ENCODE measurements at places on chromosomes 2 and 18.

GRCh38 chr2:119487434-119488244 is 36.6 kb downstream of the SCTR start:
- DNase-seq: no peak

DNA sequence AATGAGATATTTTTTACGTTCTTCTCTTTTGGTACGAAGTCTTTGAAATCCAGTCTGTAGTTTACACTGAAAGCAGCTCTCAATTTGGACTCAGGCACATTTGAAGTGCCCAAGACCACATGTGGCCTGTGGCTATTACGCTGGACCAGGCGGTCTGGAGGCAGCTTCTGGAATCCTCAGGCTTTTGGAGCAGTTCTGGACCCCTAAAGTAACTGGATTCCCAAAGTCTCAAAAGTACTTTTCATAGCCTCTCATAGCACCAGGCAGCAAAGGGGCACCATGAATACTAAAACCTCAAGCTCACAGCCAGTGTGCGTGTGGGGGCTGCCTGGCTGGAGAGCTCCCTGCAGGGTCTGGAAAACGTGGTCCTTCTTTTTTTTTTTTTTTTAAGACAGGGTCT is 119.0 kb downstream of the SMAD7 start:
- peak; percentile 14 for DNase-seq

DNA sequence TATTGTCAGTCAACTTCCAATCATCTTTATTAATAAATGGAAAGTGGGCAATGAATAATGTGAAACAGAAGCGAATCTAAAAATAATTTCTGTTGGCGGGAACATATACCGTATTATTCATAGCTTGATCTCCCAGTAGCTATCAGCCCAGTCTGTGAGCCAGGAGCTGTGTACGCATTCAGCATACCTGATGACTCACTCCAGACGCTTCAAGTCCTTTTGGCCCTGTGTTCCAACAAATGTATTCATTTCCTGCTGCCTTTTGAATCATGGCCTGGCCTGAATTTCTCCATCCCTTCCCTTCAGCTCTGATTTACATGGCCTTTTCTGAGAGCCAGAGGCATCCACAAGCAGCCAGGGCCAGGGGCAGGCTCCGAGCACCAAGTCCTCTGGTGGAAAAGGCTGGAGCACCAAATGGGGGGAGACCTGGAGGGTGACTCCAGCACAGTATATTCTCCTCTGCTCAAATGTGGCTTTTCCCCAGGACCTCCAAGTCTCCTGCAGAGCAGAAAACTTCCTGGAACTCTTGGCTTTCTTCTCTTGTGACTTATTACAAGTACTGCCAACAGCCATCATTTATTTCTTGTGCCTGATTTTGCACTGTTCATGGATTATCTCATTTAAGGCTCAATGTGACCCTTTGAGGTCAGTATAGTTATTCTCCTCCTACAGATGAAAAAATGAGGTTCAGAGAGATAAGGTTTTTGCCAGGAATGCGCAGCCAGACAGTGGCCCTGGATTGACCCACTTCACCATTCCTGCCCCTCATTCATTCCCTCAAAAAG is 108.7 kb downstream of the EN1 start:
- no peak for DNase-seq

- peak; percentile 30 for DNase-seq
Measured at GRCh38 chr2:26605195-26605998, 35.8 kb downstream of the CIB4 start.

DNA sequence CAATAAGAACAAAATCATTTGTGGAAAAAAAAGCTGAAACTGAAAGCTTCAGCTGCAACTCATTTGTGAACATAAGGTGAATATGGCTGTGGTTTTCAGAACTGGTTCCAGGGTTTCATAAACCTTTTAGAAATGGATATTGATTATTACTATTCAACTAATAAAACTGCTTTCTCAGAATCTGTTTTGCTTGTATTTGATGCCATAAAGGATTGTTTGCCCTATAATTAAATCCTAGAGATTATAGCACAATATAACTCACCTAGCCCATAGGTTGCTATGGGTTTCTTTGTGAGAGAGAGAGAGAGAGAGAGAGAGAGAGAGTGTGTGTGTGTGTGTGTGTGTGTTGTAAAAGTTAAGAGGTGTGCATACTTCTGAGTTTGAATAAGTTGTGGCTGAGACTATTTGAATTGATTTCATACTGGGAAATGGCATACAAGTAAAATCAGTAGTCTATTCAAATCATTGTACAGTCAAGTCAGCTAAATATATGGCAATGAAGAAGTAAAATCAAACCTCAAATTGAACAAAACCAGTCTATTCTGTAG is 339.2 kb downstream of the ARHGAP15 start:
- DNase-seq: no peak

DNA sequence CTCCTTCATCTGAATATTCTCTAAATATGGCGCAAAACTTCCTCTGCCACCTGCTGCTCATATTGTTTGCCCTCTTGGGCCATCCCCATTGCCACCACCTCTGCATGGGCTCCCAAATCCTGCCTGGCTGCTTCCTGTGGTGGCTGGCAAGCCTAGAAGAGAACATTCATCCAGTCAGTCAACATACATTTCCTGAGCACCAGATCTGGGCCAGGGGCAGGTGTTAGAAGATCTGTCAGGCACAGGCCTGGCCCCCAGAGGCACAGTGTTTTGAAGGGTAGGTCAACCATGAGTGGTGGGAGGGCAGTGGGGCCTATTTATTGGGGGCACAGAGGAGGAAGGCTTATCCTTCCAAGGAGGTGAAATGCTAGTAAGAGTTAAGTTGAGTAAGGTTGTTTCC is 73.2 kb downstream of the TMEM247 start:
- DNase-seq: no peak

DNA sequence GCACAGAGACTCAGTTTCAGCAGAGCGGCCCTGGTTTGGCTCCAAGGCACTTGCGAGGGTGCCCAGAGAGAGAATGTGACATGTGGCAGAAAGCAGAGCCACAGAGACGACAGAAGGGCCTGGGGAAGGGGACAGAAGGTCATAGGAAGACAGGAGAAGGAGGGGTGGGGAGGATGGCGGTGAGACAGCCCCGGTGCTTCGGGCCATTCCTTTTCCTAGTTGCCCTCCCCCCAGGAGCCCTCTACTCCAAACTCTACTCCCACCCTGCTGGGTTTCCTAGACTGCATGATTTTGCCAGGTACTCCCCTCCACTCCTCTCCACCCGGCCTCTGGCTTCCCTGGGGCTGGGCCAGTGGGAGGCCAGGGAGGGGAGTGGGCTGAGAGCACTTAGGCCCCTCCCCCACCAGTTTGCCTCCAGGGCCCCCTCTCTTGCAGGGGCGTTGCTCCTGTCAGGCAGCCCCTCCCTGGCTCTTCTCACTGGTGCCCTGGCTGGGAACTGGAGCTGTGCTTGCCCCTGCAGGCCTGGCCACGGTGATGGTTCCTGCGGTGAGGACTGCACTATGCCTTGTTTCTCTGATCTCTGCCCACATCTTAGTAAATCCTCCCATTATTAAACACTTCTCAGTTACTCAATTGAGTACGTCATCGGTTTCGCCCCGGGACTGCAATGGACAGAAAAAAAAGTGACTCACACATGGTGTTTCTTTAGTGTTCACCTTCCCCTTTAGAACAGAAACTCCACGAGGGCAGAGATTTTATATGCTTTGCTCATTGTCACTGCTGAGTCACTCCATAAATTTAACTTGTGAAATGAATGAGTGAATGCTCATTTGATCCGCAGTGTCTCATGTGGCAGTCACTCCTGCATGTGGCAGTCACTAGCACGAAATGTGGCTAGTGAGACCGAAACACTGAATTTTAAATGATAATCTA is 58.7 kb upstream of the SP3 start:
- no peak for DNase-seq

- DNase-seq: no peak
Measured at GRCh38 chr2:139000131-139000785, 220.1 kb upstream of the NXPH2 start.

GRCh38 chr2:202780514-202781021 is 91.0 kb downstream of the ICA1L start:
- no peak for DNase-seq

GRCh38 chr2:15983496-15983895 is 43.1 kb downstream of the MYCN start:
- no peak for DNase-seq
